ENCODE measurements at places on chromosomes 11 and 22.

DNA sequence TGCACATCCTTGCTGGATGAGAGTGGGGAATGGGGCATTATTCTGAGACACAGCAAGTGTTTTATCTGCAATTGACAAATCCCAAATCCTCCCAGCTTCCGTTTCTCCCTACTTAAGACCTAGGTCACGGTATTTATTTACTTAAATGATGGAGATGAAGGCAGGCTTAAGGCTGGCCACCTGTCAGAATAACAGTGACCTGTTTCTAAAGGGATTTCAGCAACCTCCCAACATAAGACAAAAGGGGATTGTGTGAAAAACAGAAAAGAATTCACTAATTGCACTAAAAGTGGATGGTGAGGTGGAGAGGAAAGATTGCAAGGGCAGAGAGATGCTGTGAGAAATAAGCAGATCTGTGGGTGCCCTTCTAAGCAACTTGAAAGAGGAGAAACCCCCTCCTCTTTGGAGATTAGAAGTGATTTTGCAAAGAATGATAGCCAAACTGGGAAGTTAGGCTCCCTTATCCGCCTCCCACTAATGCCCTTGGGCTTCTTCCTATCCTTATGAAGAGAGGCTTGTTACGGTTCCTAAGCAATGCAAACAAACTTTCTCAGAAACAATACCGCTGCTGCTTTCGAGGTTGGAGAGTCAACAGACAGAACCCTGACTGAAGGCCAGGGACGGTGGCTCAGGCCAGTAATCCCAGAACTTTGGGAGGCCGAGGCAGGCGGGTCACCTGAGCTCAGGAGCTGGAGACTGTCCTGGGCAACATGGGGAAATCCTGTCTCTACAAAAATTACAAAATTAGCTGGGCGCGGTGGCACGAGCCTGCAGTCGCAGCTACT lies 84.3 kb downstream of the ARL14EP start:
- DNase-seq: no peak

DNA sequence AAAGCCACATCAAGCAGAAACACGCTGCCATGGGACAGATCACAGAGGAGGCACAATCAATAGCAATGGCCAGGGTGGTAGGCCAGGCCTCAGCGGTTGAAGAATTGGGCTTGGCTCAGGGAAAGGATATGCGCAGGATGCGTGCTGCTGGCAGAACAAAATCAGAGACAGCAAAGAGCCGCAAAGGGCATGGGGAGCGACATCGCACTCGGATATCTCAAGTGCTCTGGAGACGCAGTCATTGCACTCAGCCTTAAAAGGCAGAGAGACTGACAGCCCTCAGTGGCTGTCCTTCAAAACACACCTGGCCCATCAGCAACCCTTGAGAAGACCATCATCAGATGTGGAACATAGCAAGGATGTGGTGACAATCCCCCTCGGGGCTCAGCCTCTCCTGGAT lies 50.5 kb downstream of the CSNK2A3 start:
- no peak for DNase-seq

- no peak for DNase-seq
These were observed 151.1 kb upstream of the NECTIN1 start for GRCh38 chr11:119880143-119880542.

- no peak for DNase-seq
These were observed 57.2 kb downstream of the DDI1 start for GRCh38 chr11:104093426-104094280.

DNA sequence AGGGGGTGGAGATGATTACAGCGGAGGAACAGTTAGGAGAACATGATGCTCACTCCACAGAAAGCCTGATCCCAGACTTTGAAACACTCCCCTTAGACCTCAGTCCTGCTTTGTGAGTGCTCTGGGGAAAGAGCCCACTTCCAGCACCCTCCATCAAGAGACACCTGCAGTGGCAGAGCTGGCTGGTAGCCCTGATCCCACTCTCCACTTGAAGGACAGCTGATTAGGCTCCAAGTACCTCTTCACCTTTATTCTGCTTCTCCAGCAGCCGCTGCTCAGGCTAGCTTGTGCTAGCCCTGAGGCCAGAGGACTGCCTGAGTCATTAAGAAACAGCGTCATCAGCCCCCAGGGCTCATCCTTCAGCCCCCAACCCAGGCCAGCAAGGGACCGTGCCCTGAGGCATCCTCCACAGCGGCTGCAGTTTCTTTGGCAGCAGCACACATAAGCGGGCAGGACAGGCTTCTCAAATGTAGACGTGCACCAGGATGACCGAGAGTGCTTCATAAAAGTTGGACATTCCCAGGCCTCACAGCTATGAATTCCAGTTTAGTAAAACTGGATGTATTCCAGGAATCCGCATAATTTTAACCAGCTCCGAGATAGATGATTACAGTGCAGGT lies 146.0 kb upstream of the TBCEL start:
- no peak for DNase-seq

DNA sequence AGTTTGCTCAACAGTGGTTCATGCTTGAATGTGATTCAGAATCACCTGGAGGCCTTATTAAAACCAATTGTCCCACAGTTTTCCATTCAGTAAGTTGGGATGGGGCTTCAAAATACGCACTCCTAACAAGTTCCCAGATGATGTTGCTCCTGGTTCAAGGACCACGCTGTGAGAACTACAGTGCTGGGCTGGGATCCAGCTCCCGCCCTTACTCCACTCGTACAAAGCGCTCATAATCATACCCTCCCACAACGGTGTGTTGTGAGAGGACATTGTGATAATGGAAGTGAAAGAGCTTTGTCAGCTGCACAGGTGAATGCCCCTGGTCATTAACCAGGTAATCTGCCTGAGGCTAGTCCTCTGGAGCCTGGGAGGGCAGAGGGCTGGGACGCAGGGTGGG lies 1.3 kb upstream of the CD82 start:
- no peak for DNase-seq

DNA sequence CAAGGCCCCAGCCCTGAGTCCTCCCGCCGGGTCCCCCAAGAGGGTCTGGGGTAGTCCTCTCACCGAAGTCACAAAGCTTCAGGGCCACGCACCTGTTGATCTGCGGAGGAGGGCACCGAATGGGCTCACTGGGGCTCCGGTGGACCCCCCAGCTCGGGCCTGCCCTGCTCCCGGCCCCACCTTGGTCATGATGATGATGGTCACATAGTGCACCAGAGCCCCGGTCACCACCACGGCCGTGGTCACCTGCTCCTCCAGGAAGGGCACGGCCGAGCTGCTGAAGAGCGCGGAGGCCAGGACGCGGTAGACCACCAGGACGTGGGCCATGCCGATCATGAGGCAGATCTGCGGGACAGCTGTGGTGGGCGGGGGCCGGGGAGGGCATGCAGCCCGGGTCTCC lies 13.5 kb upstream of the SIGIRR start:
- DNase-seq: no peak

DNA sequence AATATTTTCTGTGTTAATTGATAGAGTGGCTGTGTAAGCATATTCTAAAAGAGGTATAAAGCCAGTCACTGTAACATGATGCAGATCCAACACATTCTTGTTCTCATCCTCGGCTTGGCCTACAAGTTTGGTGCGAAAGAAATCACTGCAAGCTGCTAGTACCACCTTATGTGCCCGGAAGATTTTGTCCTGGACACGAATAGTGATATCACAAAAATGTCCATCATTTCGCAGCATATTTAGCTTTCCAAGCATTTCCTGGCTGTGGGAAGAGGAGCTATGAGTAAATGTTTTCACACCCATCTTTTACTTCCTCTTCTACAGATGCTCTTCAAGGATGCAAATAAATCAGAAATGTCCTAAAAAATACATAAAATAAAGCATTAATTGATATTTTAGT lies 53.1 kb downstream of the ZBTB44 start:
- no peak for DNase-seq

DNA sequence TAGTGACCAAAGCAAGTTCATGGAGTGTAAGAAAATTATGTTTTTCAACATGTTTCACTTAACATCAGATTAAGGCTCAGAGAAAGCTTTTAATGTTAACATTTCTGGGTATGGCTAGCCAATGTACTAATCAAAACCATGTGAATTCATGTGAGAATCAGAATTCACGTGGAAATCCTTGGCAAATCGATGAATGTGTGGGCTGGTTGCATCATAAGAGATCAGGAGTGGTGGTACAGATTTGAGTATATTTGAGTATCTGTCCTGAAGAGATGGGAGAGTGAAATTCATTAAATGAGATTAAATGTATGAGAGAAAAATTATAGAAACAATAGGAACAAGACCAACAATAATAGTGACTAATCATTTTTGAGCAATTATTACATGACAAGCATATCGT lies 638.6 kb upstream of the ANO5 start:
- no peak for DNase-seq

- no peak for DNase-seq
These were observed 1.3 kb downstream of the CERK start for GRCh38 chr22:46736705-46737104.
